ENCODE measurements at places on chromosomes 1 and 21.
A peak's percentile ranks its signal among the peaks of the same experiment; 100 is the strongest.

DNA sequence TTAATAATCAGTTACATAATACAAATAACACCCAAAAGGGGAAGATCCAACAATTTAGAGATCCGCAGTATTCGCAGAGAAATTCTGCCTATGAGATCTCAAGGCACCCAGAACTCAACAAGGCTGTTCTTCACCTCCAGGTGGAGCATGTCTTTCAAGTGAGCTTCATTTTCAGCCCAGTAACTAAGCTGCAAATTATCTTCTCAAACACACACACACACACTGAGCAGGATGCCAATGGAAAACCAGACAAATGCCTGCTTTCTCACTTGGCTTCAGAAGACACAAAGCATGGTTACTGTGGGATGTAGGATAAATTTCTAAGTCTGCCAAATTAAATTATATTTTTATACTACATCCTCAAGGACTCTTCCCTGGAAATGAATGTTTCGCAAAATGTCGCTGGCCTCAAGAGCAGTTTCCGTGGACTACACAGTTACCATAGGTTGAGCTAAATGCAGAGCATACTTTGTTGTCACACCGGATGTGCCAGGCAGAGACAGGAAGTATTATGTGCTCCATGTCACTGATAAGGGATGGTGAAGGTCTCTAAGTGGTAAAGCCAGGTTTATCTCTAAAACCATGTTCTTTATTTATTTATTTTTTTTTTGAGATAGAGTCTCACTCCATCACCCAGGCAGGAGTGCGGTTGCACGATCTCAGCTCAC lies 30.3 kb downstream of the UBR4 start:
- peak; percentile 41 for DNase-seq

DNA sequence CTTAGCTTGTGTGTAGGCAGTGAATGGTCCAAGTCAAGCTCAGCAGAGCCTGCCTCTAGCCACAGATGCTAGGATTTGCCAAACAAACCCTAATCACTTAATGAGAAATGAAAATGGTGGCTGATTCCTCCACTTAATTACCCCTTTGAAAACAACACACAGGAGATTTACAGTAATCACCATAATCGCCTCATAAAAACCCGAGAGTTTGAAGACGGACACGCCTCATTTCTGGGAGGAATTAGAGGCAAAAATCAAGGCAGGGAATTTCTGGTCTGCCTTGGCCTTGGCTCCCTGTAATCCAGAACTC lies 16.3 kb upstream of the FOXE3 start:
- DNase-seq, result no peak

- no peak for DNase-seq
Observed at GRCh38 chr1:159172614-159173291, 1.3 kb downstream of the CADM3 start.

- peak; percentile 91 for DNase-seq
Observed at GRCh38 chr21:28142697-28143096, 850.0 kb downstream of the LTN1 start.

DNA sequence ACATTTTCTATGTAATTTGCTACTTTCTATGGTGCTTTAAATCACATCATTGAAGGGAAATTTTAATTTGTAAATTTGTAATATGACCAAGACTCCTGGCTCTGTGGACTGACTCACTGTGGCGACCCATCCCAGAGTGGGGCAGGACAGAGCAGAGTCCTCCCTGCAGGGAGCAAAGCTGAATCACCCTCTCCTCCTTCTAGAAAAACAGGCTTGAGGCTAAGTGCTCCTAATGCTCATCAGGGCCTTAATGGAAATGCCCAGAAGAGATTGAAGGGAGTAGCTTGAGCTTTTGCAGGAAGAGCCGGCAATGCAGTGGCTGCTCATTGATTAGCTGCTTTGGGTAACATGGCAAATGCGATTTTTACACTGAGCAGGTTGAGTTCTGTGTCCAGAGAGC lies 16.8 kb downstream of the S100A10 start:
- DNase-seq, result peak; percentile 68
